Stimulated activated CD4-positive, alpha-beta T cell treated with anti-CD3 and anti-CD28 coated beads, Interleukin-4, amount 100 ng/mL, for 1 hour (primary cell): ENCODE measurements at places on chromosomes 12 and 14.

- DNase-seq = no peak
Observed at GRCh38 chr12:124746649-124747425, 116.8 kb downstream of the SCARB1 start.

GRCh38 chr14:103626146-103626850 is 2.7 kb upstream of the KLC1 start:
- no peak for DNase-seq

DNA sequence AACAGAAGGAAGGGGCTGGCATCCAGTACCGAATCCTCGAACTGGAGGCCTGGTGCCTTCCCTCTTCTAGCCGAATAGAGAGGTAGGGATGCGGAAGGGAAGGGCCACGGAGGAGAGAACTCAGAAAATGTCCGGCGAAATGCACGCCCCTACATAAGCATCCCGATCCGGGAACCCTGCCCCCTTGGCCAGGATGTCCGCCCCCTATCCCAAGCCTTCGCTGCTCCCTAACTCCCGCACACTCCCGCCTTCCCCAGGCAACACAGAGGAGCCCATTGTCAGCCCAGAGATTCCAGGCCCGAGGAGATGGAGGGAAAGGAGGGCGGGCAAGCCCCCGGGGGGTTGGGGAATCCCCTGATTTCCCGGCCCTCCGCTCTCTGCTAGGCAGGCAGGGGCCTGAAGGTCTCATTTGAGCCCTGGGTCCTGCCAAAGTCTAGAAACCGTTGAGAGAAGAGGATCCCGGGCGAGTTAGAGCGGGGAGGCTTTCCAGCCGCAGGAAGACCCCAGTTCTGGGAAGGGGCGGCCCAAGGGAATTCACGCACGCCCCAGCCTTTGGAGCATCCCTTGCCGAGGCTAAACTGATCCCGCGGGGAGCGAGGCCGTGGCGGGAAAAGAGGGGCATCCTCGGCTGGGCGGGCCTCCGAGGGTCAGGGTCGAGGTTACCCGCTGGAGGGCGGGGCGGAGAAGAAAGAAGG is 569 bp upstream of the ARHGEF40 start:
- DNase-seq = no peak

DNA sequence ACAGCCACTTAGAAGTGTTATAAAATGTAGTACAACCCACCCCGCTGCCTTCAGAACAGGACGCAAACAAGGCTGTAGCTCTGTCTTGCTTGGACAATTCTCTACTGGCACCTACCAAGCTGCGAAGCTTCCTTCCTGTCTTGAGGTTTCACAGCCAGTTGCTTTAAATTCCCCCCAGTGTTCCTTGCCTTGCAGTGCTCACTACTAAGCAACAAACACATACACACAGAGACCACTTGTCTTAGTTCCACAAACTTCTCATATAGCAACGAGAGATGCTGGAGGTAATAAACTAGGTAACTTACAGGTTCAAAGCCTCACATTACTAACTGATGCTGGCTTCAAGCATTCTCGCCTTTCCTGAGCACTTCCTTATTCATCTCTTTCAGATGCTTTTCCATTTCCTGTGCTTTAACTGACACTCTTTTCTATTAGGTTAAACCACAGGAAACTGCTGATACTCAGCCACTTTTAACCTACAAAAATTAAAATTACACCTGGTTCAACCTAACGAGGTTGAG is 91.5 kb upstream of the PTGDR start:
- DNase-seq = no peak

- DNase-seq = no peak
Observed at GRCh38 chr14:41608681-41609390, 2.2 kb downstream of the LRFN5 start.

DNA sequence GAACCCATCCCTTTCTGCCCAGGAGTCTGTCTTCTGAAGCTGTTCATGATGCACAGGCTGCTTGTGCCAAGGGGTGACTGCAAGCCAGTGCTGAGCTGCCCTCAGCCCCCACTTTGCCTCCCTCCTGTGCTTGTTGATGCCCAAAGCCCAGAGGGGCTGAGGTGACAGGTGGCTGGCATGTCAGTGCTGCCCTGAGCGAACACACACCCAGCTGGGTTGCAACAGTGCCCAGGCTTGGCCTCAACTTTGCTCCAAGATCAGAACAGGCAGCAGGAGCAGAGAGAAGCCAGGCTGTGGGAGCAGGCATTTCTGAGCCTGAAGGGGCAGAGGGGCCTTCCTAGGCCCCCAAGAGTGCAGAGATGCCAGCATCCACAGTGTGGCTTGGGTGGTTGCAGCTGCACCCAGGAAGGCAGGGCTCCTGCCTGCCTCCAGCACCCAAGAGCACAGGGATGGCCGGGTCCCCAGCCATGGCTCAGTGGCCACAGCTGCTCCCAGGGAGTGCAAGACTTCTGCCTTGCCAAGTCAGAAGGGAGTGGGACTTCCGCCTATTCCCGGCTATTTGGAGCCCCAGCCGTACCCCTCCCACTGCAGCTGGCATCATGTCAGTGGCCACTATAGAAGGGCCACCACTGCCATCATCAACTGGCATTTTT is 83.1 kb downstream of the SLC16A7 start:
- no peak for DNase-seq

GRCh38 chr12:52239767-52240166 is 6.7 kb downstream of the KRT7 start:
- DNase-seq = no peak

DNA sequence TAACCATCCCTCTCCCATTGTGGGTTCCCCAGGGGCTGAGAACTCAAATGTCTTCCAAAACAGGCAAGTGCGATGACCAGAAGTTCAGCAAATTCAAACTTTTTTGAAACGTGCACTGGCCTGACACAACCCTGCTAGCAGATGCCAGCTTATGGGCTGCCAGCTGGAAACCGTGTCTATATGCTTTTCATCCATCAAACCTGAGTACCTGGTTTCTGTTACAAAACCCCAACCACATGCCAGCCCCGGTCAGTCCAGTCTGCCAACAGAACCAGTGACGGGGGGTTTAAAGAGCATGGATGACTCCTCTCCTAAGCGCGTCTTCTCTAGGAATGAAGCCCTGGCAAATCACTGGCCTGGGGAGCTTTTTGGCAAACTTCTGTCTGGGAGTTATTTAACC is 189.7 kb downstream of the TTC7B start:
- no peak for DNase-seq

DNA sequence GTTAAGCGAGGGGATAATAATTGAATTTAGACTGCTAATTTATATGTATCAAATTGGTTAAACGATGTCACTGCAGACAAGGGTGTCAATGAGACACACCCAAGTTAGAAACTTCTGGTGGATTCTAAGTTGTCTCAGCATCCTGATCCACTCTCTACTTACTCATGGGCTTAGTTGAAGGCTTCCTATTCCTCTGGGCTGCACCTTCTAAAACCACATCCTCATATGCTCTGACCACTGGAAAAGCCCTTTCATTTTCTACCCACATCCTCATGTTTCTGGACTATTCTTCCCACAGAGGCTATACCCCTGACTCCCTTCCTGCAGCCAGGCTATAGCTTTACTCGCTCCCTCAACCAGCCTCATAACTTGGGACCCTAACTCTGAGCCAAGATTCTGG is 493.8 kb downstream of the VRK1 start:
- DNase-seq = no peak

DNA sequence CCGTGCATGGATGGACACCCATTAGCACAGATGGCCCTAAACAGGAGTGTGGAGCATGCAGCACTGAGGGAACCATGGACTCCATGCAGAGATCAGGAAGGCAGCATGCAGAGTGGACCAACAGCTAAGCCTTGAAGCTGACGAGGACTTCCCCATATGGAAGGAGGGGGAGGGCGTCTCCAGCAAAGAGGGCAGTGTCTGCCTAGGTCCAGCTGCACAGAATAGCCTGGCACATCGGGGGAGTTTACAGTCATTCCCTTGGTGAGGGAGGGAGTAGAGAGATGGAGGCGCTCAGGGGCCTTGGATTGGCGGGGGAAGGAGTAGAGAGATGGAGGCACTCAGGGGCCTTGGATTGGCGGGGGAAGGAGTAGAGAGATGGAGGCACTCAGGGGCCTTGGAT is 64.5 kb downstream of the ANKRD9 start:
- no peak for DNase-seq

DNA sequence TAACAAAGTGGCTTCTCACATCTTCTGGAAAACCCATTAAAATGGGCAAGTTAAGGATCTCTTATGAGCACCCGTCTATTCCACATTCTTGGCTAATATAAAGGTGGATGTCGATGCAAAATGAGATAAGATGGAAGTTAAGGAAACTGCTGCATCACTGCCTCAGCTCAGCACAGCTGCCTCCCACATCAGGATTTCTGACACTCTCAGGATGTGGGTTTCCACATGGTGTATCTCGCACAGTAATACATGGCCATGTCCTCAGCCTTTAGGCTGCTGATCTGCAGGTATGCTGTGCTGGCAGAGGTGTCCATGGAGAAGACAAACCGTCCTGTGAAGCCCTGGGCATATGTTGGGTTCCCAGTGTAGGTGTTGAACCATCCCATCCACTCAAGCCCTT is 1348.0 kb downstream of the TMEM121 start:
- DNase-seq = no peak

DNA sequence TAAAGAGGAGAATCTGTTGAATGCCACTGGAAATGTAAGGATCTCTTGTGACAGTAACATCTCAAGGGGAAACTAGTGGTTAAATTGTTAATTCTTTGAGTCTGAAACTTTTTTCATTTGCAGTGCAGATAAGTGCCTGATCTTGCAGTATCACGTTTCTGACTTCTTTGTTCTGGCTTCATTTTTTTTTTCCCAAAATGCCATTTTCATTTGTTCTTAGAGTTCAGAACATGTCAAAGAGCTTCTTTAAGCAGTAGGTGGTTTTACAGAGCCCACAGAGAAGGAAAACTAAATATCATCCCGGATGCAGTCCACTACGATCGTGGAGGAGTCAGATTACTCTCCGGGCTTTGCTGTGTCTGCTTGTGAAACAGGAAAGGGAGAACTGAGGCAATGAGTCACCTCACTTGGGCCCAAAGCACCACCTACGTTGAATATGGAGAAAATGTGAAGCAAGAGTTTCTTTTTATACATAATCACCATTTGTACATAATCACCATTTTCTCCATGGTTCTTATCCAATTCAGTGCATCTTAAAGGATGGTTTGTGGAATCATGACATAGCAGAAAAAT is 43.9 kb downstream of the HMGA2 start:
- no peak for DNase-seq

DNA sequence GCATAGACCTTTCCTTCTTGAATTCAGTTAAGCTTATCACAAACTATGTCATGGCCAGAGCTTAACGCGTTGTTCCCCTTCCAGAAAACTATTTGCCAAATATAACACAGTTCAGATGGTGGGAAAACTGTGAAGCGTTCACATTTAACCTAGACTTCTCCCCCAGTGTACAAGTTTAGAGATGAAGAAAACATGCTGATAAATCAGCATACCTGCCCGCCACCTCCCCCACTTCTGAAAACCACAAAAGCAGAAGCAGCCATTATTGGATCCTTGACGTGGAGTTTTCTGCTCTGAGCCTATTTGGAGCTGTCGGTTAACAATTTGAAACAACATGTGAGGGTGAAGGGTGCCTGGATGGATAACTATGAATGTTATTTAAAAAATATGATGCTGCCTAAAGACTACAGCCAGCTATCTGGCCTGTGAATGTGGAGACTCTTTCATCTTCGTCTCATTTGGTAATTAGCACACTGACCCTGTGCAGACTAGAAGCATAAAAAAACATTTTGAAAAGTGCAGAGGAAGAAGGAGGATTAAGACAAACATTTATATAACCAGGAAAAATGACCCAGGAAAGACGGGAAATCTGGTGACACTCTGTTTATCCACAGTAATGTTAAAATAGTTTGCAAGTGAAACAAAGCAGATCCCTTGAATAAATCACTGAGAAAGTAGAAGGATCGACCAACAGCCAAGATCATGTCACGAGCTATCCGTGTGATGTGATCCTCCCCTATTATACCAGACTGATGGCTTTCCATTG is 408.2 kb downstream of the AEBP2 start:
- no peak for DNase-seq

DNA sequence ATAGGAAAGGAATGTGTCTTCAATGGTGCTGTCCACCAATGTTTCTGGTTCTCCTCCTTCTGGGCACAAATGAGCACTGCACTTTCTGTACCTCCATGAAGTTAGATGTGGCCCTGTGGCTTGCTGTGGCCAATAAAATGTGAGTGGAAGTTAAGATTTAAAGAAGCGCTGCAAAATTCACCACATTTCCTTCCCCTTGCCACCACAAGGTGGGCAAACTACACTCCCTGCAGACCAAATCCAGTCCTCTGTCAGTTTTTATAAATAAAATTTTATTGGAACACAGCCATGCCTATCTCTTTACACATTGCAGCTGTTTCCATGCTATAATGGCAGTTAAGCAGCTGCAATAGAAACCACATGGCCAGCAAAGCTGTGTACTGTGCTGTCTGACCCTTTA is 141.4 kb upstream of the TMPO start:
- DNase-seq = no peak

DNA sequence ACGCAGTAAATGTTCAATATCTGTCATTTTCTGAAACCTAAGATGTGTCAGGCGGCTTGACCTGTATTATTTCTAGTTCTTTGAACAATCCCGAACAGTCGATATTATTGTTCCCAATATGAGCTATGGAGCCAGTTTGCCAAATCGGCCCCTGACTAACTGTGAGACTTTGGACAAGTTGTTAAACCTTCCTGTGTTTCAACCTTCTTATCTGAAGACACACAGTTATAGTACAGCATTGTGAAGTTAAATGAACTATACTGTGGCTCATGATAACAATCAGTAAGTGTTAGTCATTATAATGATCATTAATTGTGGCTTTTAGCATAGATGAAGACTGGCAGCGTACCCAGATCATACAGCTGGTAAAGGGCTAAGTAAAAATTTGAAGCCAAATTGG is 23.4 kb downstream of the DDX47 start:
- no peak for DNase-seq

DNA sequence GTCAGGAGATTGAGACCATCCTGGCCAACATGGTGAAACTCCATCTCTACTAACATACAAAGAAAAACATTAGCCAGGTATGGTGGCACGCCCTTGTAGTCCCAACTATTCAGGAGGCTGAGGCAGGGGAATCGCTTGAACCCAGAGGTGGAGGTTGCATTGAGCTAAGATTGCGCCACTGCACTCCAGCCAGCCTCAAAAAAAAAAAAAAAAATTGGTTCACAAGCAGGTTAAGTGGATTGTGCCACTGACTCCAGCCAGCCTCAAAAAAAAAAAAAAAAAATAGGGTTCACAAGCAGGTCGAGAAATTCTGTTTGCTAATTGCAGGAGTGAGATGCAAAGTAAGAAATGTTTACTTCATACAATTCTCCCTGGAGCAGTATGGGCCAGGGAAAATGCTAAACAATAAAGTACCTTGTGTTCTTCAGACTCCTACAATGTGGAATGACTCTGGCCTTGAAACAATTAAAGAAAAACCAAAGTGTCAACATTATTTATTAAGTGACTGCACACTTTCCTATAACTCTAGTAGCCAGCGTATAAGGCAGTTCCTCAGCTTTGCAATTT is 6.1 kb downstream of the EDDM3B start:
- no peak for DNase-seq
